ENCODE measurements at places on chromosomes 2 and 18.

DNA sequence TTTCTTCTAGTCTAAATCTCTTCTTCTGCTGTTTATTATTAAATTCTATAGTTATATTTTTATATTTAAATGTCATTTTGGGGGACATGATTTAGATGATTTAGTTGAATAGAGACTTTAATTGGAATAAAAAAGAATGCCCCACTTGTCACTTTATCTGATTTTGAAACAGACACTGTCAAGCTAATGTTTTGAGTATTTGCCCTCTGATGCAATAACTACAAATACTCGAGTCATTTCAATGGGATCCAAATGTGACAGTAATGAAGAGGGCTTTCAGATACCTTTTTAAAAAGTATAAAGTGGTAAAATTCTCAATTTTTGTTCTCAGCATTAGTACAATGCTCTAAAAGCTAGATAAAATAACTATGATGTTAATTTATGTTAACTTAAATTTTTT, 257.3 kb upstream of the SESTD1 start:
- no peak for DNase-seq

GRCh38 chr18:79931475-79931874, 20.0 kb downstream of the SLC66A2 start:
- no peak for DNase-seq

DNA sequence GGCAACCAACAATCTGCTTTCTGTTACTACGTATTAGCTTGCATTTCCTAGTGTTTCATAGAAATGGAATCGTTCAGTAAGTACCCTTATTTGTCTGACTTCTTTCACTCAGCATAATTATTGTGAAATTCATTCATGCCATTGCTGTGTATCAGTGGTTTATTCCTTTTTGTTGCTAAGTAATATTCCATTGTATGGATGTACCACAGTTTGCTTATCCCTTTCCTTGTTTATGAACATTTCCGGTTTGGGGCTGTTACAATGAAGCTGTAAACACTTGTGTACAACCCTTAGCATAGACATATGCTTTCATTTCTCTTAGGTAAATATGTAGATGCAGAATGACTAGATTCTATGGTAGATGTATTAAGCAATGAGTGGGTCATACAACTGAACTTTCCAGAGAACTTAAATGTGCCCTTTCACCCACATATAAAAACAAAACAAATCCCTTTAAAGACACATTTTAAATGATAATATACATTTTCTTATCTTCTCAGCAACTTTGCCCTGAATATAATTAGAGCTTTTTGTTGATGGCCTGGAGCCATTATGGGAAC, 21.9 kb downstream of the FER1L5 start:
- no peak for DNase-seq

- DNase-seq: no peak
Measured at GRCh38 chr2:165328272-165328671, 89.1 kb downstream of the SCN2A start.

DNA sequence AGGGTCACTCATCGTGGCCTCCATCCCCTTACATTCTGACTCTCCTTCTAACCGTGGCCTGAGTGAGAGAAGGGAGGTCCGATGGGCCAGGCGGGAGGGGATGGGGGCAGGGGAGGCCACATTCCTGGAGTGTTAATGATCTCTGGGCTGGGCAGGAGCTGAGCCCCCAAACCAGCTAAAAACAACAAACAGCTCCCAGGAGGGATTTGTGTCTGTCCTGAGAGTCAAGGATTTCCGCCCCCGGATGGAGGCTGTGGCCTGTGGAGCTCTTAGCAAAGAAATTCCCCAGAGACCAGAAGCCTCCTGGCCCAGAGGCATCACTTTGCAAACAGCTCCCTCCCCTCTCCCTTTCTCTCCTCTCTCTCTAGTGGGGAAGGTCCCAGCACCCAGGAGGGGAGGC, 23.5 kb downstream of the EMX1 start:
- peak; percentile 42 for DNase-seq

Data from kidney tubule cell (primary cell).